ENCODE measurements at places on chromosomes 1 and 21.

DNA sequence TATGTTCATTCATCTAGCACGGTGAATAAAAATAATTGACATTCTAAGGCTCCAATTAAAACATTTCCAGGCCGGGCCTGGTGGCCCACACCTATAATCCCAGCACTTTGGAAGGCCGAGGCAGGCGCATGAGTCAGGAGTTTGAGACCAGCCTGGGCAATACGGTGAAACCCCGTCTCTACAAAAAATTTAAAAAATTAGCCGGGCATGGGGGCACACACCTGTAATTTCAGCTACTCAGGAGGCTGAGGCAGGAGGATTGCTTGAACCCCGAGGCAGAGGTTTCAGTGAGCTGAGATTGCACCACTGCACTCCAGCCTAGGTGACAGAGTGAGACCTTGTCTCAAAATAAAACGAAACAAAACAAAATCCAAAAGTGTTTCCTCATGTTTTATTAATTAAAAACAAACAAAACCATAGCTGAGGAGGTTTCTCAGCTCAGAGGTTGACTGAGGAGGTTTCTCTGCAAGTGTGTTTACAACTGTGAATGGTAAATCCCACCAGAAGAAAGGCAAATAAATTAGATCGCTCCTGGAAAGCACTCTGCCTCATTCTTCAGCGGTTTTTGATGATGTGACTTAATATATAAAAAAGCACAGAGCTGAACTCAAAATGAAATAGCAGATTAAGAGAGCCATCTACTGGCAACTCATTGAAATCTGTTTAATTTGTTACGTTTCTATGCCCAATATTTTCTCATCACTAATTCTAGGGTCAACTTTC, 37.7 kb upstream of the ATG4C start:
- no peak for DNase-seq

DNA sequence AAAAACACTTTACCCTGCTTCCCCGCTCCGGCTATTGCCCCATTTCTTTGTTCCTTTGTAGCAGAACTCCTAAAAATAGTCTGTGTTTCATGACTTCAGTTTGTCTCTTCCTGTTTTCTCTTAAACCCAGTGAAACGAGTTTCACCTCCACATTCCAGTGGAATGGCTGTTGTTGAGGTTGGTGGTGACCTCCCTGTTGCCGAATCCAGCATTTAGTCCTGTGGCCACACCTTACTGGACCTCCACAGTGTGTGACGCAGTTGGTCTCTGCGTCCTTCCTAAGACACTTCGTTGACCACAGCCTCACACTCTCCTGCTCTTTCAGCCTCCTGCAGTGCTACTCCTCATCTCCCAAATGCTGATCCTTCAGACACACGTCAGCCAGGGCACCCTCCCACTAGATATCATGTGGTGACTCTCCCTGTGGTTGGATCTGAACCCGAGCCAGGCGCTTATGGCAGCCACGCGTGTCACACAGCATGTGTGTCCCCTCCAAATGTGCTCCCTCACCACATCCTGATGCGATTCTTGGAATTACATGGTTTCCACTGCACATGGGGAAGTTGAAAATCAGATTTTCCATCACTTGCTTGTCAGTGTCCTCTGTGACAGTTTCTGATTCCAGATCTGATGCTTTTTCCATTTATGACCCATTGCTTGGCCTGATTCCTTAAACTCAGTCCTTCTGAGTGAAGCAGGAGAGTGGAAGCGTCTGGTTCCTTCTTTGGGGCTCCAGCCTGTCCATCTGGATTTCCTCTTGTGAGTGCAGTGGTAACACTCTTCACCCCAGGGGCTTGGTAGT, 99.1 kb upstream of the ARTN start:
- DNase-seq, result no peak

DNA sequence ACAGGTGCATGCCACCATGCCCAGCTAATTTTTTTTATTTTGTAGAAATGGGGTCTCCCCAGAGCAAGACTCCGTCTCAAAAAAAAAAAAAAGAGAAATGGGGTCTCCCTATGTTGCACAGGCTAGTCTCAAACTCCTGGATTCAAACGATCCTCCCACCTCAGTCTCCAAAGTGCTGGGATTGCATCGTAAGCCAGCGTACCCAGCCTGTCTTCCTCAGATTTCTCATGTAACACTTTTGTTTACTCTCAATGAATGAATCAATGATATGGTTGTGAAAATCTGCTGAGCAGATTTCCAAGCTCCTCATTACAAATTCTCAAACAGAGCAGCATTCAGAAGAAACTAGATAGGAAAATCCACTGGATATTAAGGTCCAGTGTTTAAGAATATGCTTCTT, 6.6 kb downstream of the CMPK1 start:
- no peak for DNase-seq

- DNase-seq, result no peak
These were observed 21.3 kb upstream of the PKP1 start for GRCh38 chr1:201261771-201262547.

DNA sequence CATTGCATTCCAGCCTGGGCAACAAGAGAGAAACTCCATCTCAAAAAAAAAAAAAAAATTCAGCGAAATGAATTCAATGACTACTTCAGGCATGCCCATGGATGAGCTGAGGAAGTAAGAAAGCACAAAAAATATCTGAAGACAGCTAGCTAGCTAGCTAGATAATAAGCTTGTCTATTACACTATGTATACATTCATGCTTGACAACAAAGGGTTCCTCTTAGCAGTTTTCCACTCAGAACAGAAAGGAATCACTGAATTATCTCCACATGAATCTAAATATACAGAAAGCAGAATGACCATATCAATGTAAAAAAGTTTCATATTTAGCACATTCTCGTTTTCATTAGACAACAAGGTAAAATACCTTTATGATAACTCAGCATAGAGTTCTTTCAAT, 32.1 kb downstream of the USP48 start:
- DNase-seq, result no peak

DNA sequence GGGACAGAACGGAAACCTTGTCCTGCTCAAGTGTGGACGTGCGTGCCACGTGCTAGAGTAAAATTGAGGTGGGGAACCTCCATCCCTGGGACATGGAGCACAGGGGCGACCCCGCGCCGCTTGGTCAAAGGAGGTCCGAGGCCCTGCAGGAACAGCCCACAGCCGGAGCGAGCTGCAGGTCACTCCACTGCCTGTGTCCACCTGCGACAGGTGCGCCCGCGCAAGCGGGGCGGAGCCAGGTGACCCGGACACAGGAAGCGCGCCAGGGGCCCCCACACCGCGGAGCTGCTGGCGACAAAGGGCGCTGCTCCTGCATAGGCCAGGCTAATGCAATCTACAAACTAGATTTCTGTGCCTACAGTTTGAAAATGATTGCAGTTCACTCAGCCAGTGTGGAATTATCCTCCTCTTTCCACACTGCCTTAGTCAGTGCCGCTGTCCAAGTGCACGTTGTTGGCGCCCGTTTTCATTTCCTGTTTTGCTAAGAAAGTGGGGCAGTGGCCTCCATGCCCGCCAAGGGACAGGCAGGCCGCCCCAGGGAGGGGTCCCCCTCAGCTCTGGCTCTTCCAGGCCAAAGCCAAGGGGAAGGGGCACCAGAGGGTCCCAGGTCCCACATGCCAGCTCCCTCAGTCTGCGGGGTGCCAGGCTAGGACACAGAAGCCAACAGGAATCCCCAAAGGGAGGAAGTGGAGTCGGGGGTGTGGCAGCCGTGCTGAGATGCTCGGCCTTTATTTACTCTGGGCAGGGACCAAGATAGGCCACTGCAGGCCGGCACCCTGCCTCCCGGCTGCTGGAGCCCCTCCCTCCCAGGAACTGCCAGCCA, 4.3 kb upstream of the NADK start:
- DNase-seq, result no peak

DNA sequence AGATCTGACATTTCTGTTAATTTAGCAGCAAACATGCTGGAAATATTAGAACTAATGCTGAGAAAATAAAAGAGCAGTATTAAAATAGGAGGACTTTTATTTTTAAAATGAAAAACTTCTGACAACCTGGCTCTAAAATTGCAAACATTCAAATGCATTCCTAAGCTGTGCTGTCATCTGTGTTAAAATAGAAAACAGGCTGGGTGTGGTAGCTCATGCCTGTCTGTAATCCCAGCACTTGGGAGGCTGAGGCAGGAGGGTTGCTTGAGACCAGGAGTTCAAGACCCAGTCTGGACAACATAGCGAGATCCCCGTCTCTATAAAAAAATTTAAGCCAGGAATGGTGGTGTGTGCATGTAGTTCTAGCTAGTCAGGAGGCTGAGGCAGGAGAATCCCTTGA, 44.6 kb downstream of the MIGA1 start:
- no peak for DNase-seq

GRCh38 chr1:76340056-76340455, 265.5 kb downstream of the ST6GALNAC3 start:
- no peak for DNase-seq

DNA sequence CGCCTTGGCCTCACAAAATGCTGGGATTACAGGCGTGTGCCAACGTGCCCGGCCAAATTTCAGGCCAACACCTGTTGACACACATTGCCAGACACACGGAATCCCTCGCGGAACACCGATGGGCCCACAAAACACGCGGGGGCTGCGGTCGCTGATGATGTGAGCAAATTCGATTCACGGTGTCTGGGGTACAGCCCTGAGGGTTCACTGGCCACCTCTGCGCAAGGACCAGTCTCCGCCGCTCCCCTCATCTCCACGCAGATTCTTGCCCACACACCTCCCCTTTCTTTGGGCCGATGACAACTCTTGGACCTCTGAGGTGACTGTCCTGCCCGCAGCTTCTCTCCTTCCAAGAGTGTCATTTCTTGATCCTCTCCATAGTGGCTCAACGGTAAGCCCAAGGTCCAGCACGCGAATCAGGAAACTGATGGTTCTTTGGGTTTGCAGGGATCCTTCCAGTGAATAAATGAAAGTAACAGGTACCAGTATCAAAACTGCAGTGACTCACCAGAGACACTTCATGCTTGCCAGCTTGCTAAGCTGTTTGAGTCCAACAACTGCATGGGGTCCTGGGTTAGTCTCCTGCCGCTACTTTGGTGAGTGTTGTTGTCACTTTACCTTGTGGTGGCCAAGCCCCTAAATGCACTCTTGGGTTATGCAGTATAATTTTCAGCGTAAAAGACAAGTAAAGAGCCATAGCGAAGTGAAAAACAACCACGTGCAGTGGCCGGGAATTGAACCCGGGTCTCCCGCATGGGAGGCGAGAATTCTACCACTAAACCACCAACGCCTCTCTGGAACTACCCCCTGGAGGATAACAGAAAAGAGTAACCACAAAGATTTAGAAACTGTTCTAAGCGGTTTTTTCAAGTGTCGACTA, 11.0 kb upstream of the RNU1-3 start:
- no peak for DNase-seq

- DNase-seq, result no peak
These were observed 738 bp upstream of the CDC42BPA start for GRCh38 chr1:227318853-227319607.

DNA sequence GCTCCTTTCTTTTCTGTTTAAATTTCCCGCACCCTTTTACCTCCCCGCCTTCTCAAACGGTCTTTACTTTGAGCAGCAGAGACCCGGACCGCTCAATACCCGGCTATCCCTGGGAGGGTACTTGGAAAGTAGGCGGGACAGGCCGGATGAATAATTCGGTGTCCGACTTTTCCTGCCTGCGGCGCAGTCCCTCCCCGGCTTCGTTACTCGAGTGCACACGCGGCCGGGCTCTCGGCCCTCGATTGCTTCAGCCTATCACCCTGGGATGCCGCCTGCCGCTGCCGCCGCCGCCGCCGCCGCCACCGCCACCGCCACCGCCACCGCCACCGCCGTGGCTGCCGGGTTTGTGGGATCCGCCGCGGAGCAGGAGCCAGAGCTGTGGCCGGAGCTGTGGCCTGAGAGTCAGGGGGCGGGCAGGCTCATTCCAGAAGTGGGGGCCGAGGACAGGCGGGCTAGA, 382 bp upstream of the RASAL2 start:
- no peak for DNase-seq

GRCh38 chr1:167563579-167564246, 10.2 kb upstream of the CREG1 start:
- DNase-seq, result no peak

- no peak for DNase-seq
These were observed 326.5 kb upstream of the PROX1 start for GRCh38 chr1:213661302-213661701.

- DNase-seq, result no peak
These were observed 1745.3 kb downstream of the MRPL39 start for GRCh38 chr21:23861911-23862504.

- no peak for DNase-seq
These were observed 127.6 kb downstream of the MRPS6 start for GRCh38 chr21:34201001-34201400.

- DNase-seq, result no peak
These were observed 176.4 kb upstream of the PALMD start for GRCh38 chr1:99469550-99469971.

Measured in stimulated activated CD8-positive, alpha-beta memory T cell treated with anti-CD3 and anti-CD28 coated beads, Interleukin-2, amount 100 ng/mL, for 1 hour (primary cell).